Epithelial cell of esophagus (primary cell): ENCODE measurements at places on chromosomes 13 and 19.

DNA sequence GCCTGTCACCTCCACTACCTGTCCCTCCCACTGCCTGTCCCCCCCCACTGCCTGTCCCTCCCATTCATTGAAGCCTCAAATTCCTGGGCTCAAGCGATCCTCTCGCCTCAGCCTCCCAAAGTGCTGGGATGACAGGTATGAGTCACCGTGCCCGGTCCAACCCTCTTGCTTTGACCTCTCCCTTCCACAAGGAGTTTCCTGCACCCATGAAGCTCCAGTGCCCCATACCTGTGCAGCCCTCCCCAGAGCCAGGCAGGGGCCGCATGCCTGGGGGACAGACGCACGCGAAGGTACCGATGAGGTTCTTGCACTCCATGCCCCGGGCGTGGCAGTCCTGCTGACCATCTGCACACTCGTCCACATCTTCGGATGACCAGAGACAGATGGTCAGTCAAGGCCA lies 34.3 kb downstream of the CCL25 start:
- no peak for DNase-seq

DNA sequence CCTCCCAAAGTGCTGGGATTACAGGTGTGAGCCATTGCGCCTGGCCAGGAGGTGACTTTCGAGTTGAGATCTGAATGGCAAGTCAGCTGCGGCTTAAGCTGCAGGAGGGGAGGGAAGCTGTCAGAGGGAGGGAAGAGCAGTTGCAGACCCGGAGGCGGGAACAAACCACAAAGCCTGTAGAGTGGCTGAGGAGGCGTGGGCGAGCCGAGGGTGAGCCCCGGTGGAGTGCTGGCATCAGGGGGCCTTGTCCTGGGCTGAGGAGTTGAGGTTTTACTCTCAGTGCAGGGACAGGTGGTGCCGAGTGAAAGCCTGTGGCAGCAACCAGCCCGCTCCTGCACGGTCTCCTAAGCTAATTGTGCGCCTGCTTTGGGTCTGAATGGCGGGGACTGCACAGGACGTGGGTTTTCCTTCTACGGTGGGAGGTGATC lies 24.2 kb downstream of the PPP1R37 start:
- DNase-seq: no peak

- peak; percentile 77 for DNase-seq
Observed at GRCh38 chr13:48891586-48891985, 84.1 kb upstream of the FNDC3A start.

DNA sequence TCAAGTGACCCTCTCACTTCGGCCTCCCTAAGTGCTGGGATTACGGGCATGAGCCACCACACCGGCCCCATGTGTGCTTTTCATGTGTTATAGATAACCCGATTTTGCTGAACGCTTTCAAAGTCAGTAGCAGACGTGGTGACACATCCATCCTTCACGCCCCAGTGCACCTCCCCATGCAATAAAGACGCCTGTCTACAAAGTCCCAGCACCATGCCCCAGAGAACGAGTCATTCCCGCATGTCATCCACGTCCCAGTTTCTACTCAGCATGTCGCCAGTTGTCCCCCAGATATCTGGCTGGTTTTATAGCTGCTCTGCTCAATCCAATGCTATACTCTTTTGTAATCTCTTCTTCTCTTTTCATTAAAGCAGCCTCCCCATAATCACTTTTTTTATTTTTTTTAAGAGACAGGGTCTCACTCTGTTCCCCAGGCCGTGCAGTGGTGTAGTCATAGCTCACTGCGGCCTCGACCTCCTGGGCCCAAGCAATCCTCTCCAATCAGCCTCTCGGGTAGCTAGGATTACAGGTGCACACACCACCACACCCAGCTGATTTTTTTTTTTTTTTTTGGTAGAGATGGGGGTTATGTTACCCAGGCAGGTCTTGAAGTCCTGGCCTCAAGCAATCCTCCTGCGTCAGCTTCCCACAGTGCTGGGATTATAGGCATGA lies 42.5 kb downstream of the DNM2 start:
- peak; percentile 57 for DNase-seq

DNA sequence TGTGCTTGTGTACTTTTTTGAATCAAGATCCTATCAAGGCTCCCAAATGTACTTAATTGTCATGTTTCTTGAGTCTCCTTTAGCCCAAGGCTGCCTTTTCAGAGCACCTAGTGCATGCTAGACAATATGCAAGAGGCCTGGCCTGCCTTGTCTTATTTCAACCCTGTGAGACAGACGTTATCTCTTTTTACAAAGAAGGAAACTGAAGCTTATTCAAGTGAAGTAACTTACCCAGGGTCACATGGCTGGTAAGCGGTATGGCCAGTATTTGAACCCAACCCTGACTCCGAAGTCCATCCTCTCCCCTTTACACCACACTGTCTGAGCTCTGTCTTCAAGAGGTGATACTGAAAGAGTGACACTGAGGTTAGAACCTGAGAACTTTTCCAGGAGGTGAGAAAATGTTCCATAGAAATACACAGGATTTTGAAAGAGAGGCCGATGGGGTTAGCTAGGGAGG lies 505.1 kb downstream of the FOXO1 start:
- DNase-seq: no peak

DNA sequence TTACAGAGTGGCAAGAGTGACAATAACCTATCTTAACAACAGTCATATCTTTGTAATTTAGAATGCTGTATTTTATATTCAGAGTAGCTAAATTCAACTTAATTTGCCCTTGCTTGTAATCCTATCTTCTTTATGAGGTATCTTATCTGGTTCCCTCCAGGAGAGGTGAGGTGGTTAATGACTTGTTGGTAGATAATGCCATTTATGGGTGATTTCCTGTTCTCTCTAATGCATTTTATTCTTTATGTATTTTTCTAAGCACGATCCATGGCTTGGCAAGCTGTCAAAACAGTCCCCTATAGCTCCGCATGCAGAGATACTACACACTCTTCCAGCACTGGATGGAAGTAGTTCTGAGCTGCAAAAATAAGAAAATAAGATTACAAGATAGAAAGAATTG lies 267.9 kb downstream of the LMO7 start:
- no peak for DNase-seq

- DNase-seq: no peak
Observed at GRCh38 chr13:110421696-110422385, 114.8 kb downstream of the COL4A2 start.

DNA sequence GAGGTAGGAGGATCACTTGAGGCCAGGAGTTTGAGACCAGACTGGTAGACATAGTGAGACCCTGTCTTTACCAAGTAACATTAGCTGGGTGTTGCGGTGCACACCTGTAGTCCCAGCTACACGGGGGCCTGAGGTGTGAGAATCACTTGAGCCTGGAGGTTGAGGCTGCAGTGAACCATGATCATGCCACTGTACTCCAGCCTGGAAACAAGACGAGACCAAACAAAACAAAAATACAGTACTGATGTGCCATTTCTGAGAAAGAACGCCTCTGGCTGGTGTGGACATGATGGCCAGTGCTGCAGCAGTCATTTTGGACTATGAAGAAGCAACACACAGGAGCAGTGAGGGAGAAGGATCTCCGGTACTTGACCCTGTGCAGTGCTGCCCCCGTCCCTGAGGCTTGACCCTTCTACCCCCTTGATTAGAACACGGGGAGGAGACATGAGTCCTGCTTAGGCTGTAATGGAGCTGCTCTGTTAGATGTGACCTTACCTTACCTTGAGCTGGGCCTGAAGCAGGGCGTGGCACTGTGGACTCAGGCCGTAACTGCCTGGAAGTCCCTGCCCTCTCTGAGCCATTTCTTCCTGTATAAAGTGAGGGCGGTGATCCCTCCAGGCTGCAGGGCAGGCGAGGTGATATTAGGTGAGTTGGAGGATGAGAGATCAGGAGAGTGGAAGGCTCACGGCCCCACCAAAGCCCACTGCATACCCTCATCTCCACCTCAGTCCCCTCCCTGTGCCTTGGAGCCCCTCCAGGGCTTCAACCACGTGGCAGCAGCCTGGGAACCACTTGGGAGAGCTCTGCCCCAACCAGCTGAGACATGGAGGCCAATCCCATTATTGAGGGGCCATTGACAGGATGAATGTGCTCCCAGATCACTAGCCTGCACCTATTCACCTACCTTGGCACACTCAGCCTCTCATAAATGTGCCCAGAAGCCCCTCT lies 5.9 kb downstream of the RPL18A start:
- DNase-seq: peak; percentile 51

DNA sequence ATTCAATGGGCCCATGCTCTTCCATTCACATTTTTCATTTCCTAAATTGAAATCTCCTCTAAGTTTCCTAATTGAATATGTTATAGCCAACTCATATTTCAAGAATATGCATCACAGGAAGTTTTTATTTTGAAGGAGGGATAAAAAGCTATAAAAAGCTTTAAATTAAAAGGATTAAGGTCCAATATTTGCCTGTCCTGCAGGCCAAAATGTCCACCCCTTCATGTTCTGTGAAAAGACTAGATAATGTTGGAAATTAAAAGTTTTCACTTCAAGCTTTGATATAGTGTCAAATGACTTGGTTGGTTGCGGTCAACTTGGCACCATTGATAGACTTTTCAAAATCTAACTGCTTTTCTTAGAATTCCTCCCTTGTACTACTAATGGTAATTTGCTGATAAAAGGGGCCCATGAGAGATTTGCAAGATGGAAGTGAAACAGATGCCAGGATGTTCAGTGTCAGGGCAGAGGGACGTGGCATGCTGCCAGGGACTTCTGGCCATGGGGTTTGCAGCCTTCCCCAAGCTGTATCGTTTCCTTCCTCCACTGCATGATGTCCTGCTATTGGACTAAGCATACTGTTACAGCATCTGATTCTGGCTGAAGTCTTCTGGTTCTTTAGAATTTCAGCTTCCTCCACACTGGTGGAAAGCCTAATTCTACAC lies 547.3 kb upstream of the MIR17HG start:
- DNase-seq: no peak

GRCh38 chr19:19520989-19521388 lies 5.0 kb downstream of the NDUFA13 start:
- DNase-seq: no peak

DNA sequence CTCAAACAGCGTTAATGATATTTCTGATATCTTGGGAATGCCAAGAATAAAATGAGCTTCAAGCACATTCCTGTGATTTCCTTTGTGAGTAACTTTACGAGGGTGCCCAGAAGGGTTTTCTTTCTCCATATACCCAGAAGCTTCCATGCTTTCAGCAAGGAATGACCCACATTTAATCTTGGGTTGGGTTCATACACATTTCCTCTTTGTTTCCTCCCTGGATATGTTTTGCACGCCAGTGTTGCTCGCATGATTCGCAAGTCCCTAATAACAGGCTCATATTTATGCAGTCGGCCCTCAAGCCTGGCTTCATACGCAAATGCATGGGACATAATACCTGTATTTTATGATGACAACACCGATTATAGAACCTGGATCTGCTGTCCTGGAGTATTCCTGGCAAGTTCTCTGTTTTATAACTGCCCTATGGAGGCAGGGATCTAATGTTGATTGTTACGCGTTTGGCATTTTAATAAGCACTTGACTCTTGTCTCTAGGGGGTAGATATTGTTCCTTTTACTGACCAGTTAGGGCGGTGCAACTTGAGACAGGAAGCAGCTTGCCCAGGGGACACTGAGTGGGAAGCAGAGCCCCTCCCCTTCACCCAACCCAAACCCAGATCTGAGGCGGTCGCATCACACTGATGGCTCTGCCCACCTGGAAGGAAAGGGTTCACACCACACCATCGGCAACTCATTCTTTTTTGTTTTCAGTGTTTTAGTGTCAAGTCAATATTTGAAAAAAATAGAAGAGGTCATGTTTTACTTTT lies 220.4 kb upstream of the SOX1 start:
- DNase-seq: no peak

DNA sequence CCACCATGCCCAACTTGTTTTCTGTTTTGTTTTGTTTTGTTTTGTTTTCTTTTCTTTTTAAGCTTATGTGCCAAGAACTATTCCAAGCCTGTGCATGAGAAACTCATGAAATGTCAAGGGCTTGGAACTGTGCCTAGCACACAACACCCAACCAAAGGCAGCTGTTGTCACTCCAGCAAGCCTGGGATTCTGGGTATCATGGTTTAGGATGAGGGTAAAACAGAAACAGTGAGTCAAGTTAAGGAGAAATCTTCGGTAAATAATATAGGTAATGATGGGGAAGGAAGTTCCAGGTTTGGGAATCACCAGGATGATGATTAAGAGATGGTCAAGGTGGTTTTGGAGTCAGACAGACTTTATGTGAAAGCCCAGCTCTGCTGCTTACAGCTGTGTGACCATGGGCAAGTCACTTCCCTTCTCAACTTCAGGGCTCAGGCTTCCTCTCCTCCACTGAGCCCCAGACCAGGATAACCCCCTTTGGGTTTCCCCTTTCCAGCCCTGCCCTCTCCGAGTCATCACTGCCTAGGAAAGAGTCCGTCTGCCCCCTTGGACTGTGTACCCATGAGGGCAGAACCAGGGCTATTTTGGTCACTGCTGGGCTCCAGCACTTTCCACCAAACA lies 5.0 kb downstream of the PVR start:
- peak; percentile 69 for DNase-seq

DNA sequence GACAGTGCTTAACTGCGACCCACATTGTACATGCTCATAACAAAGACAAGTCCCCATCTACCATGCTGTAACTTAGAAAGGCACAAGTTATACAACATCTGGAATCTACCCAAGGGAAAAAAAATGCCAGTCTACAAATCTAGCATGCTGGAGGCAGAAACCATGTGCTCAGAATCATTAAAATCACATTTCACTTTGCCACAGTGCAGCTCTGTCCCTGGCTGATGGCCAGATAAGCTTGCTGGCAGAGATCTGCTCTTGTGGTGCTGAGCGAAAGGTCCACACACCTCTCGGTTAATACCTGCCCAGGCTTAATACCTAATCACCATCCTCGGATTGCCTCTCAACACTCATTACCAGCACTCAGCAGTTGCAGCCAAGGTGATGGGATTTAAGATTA lies 74.1 kb upstream of the UQCRFS1 start:
- DNase-seq: no peak

- no peak for DNase-seq
Observed at GRCh38 chr13:94568443-94568842, 27.5 kb downstream of the TGDS start.

DNA sequence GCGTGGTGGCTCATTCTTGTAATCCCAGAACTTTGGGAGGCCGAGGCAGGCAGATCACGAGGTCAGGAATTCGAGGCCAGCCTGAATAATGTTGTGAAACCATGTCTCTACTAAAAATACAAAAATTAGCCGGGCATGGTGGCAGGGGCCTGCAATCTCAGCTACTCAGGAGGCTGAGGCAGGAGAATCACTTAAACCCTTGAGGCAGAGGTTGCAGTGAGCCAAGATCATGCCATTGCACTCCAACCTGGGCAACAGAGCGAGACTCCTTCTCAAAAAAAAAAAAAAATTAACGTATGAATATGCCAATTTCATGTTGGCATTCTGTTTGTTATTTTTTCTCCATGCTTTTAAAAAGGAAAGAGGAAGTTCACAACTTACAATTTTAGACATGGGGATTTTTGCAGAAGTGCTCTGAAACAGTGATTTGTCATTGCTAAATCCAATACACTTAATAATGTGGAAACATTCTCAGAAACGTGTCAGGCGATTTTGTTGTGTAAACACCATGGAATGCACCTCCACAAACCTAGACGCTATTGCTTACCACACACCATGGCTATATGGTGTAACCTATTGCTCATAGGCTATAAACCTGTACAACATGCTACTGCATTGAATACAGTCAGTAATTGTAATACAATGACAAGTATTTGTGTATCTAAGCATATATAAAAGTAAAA lies 115.9 kb upstream of the PCDH20 start:
- peak; percentile 94 for DNase-seq
